ENCODE measurements at places on chromosomes 2 and 18.

- DNase-seq: no peak
Measured at GRCh38 chr18:50590593-50590992, 30.7 kb downstream of the MAPK4 start.

- no peak for DNase-seq
Measured at GRCh38 chr2:72166279-72166678, 18.6 kb upstream of the CYP26B1 start.

- no peak for DNase-seq
Measured at GRCh38 chr2:1300284-1300683, 113.0 kb upstream of the TPO start.

DNA sequence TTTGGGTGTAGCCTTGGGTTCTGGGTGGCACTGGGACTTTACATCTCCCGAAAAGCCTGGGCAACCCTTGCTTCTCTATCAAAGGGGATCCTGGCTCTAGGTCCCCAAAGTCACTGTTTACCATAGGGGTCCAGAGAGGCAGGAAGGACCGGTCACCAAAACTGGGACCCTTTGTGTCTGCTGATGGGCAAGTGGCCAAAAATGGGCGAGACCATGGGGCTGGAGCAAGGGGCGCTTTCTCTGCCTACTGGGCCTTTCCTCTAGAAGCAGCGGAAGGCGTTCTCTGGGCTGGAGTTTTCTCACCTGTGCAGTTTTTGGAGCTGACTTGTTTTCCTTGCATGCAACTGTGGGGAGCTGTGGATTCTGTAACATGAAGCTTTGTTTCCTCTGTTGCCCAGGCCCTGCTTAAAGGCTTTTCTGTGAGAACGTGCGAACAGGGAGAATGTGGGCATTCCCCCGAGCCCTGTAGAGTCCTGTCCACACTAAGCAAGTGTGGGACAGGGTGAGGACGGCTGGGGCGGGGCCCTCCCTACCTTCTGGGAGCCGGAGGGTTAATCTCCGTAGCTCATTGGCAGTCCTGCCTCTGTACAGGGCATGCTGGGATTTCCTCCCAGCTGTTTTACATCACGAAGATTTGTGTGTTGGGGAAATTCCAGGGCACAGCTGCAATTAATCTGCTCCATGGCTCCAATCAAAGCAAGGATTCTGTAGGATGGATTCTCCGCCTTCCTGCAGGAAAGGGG lies 50.2 kb downstream of the TGOLN2 start:
- DNase-seq: no peak

DNA sequence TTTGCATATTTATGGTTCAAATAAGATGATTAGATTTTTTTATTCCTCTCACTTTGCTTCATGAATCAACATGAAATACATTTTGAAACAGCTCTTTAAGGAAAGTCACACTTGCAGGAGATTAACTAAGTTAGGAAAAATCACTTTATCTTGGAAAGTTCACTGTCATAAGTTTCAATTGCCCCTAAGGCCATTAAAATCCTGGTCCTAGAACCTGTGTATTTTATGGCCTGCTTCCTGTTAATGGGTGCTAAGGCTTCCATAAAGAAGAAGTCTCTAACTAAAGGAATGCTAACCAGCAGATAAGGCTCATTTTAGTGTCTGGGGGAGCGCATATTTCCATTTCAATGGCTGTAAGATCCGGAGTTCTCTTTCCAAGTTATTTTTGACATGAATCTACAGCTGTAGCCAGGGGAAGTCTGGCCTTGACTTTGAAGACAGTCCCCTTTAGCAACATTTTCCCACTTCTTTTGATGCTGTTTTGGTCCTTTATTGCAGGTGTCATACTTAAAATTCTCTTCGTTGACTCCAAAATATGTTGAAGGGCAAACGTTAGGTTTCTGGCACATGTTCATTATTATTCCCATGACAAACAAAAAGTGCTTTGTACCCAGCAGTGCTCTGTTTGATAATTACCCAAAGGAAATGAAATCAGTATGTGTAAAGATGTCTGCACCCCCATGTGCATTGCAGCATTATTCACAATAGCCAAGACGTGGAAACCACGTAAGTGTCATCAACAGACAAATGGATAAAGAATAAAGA lies 34.4 kb upstream of the SH3BP4 start:
- DNase-seq: no peak

- DNase-seq: no peak
Measured at GRCh38 chr2:158290225-158290624, 166.3 kb downstream of the CCDC148 start.

DNA sequence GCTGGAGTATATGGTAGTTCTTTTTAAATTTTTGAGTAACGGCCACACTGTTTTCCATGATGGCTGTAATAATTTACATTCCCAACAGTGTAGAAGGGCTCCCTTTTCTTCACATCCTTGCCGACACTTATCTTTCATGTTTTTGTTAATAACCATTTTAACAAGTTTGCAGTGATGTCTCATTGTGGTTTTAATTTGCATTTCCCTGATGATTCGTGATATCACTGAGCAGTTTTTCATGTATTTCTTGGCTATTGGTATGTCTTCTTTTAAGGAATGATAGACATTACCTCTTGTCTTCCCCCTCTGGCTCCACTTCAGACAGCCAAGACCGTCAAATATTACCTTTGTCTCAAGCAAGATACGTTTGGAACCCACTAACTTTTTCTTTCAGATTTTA lies 371.1 kb upstream of the NRP2 start:
- no peak for DNase-seq

DNA sequence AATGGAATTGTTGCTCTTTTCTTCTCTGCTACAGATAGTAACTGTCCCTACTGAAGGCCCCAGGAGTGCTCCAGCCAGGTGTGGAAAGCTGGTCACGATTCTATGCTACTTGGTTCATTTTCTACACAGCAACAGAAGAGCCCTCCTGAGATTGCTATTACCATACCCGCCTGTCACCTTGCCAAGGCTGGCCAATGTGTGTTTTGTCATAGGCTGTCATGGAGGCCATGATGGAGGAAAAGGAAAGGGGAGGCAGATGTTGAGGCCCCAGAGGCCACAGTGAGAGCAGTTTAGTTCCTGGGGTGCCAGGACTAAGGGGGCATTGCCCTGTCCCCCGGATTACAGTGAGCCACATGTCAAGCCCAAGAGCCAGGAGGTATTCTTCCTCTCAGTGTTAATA lies 952 bp downstream of the ELMOD3 start:
- no peak for DNase-seq

- DNase-seq: no peak
Measured at GRCh38 chr18:1014951-1015624, 110.4 kb downstream of the ADCYAP1 start.

- no peak for DNase-seq
Measured at GRCh38 chr2:67046591-67046990, 350.5 kb upstream of the ETAA1 start.

GRCh38 chr2:237184192-237184918 lies 98.7 kb downstream of the COPS8 start:
- DNase-seq: no peak

GRCh38 chr2:241947876-241948275 lies 78.3 kb downstream of the RTP5 start:
- no peak for DNase-seq

DNA sequence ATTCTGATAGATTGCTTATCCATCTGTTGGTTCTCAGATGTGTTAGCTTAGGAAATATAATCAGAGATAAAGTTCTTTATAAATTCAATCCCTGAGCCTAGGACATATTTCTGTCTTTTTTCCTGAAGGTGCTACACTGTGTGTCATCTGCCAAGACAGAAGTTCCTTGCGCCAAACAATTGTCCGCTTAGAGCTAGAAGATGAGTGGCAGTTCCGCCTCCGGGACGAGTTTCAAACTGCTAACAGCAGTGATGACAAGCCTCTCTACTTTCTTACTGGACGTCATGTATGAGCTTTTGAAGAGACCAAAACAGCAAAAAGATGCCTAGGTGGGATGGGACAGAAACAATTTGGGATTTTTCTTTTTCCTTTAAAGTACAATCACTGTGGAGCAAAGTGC lies 78.0 kb downstream of the ESCO1 start:
- DNase-seq: no peak

- no peak for DNase-seq
Measured at GRCh38 chr18:22552254-22552653, 134.5 kb upstream of the CTAGE1 start.

- no peak for DNase-seq
Measured at GRCh38 chr2:21642647-21643046, 518.9 kb downstream of the TDRD15 start.

DNA sequence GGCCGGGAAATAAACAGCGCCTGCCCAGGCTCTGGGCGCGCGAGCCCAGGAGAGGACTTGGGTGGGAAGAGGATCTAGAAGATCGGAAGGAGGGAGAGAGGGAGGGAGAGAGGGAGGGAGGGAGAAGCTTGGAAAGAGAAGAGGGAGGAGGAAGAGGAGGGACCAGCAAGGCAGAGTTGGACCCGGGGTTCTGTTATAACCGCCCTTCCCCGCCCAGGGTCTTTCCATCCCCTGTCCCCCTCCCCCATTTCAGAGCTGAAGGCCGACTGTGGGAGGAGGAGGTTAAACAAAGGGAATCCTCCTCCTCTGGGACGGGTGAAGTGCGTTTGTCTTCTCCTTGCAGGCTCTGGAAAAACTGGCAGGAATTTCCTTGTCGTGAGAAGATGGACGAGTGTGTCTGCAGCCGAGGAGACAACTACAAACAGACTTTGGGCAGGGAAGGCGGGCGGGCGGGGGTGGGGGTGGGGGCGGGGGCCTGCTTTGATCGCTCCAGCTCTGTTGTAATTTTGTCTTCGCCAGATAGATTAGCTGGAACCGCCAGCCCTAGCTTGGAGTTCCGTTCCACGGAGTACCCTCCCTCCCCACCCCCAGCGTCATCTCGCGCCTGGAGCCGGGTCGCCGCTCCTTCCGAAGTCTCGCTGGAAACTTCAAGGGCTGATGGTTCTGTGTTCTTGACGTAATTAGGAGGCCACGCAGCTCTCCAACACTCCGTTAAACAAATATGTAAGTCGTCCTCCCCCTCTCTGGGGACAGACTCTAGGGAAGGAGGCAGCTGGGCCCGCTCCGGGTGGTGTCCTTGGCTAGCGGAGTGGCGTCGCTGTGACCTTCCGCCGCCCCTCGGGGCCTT lies 6.4 kb upstream of the SP9 start:
- no peak for DNase-seq

GRCh38 chr2:54609241-54609640 lies 114.2 kb upstream of the EML6 start:
- DNase-seq: no peak

- DNase-seq: no peak
Measured at GRCh38 chr2:20544153-20544747, 97.4 kb downstream of the RHOB start.

- DNase-seq: no peak
Measured at GRCh38 chr2:45640576-45640975, 10.9 kb upstream of the PRKCE start.

- DNase-seq: no peak
Measured at GRCh38 chr18:72828601-72829000, 39.2 kb downstream of the NETO1 start.

- DNase-seq: no peak
Measured at GRCh38 chr2:223086370-223086981, 34.5 kb downstream of the KCNE4 start.

- DNase-seq: no peak
Measured at GRCh38 chr2:80737047-80737446, 432.5 kb upstream of the LRRTM1 start.

- no peak for DNase-seq
Measured at GRCh38 chr2:63399156-63399555, 189.1 kb downstream of the WDPCP start.

DNA sequence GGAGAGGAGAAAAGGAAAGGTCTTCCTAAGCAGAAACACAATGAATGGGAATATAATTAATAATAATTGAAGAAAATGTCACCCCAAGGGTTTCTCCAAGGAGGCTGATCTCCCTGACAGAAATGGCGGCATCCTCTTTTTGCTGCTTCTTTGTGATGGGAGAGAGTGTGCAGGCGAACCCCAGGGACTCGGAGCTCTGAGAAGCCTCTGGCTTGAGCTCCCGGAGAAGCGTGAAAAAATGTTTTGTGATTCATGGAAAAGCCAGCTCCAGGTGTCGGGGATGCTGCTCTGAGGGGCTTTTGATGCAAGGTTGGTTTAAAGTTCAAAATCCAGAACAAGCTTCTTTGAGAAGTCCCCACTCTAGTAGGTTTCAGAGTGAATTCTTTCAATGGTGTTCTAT lies 91.0 kb downstream of the VWA3B start:
- no peak for DNase-seq

DNA sequence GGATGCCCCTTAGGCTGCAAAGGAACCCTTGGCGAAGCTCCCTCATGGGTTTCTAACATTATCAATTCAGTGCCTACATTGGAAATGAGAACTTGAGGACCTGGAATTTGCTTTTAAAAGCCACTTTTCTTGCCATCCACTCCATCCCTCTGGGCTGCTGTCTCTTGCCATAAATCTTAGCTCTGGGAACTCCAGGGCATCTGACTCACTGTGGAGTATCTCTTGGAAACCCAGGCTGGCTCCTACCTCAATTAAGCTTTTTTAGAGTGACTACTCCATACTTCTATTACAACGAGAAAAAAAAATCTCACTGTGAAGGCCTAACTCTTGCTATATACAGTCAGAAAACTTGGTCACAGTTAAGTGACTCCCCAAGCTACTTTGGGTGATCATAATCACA lies 227.2 kb upstream of the SETBP1 start:
- no peak for DNase-seq

DNA sequence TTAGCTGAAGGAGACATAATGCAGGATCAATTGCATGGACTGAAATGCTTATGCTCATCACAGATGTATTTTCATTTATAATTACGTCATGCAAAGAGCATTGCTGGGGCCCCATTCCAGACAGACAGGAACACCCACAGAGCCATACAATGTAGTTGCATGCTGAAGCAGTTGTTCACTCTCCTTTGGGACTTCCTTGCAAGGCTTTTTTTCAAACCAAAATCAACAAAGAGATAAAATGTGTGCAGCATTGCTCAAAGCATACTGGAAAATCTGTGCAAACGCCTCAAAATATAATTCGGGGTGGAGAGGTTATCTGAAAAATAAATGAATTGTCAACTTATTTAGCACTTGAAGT lies 463.2 kb downstream of the CDH2 start:
- DNase-seq: no peak
